ENCODE measurements at places on chromosomes 4 and X.

DNA sequence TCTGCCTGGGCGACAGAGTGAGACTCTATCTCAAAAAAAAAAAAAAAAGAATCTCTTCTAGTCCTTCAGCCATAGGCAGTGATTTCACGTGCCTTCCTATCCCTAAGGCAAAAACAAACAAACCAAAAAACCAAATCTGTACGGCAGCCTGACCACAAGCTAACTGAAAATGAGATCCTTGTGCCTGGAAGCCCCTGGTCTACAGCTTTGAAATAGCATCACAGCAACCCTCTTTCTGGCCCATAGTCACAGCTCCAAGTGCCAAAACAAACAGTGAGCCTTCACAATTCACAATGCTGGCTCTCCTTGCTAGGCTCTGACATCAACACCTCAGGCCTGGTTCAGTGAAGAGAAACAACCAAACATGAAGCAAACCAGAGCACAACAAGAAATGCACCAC, 46.1 kb downstream of the TMEM150C start:
- DNase-seq = no peak

DNA sequence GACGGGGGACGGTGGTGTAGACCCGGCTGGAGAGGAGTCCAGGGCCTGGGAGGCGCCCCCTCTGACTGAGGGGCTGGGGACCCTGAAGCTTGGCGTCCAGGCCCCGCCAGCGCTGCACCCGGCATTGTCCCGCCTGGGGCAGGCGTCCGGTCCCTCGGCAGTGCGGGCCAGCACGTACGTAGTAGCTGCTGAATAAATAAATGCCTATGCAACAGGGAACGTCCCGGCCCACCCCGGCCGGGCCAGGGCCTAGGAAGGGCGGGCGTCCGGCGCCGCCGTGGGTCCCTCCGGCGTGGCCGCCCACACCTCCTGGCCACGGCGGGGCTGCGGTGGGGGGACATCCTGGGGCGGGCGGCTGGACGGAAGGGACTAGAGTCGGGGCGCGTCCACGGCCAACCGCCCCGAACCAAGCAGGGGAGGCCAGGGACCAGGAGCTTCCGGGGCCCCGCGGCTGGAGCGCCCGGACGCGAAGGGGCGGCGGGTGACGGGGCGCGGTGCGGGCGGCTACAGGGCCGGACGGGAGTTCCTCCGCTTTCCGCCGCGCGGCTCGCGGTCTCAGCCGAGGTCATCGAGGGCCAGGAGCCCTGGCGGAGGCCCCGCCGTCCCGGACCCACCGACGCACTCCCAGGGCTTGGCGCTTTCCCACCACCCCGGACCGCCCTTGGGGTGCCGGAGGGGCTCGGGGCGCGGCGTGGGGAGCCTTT, 886 bp upstream of the WWC2 start:
- DNase-seq = peak; percentile 63

GRCh38 chrX:64850371-64851082, 125.7 kb downstream of the ZC4H2 start:
- DNase-seq = peak; percentile 63

GRCh38 chr4:5469861-5470260, 238.5 kb downstream of the EVC2 start:
- no peak for DNase-seq

DNA sequence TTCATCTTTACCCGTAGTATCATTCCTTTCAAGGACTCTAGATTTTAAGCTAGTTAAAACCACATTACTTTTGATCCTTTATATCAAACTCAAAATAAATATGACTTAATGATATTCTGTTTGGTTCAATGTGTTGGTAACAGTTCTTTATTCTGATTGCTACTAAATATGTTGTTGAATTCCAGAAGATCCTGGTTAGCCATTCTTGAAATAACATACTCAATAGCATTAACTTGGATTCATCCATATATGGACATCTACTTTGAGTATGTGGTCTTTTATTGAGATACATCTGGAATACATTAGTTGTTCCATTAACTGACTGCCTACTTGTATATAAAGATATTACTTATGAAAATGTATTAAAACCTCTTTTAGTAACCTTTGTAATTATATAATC, 27.5 kb upstream of the PCDH18 start:
- no peak for DNase-seq

DNA sequence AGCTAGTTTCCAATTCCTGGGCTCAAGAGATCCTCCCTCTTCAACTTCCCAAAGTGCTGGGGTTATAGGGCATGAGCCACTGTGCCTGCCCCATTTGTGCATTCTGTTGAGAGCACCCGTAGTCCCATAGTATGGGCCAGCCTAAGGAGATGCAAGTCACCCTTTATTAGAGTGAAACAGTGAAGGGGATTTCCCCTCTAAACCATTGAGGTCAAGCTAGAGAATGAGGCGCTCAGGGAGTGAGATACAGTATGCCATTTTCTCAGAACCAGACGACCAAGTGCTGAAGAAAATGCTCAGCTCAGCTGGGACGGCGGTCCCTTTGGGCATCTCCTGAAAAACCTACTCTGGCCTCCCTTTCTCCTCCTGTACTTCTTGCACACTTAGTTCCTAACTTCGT, 18.7 kb downstream of the RNF4 start:
- no peak for DNase-seq

DNA sequence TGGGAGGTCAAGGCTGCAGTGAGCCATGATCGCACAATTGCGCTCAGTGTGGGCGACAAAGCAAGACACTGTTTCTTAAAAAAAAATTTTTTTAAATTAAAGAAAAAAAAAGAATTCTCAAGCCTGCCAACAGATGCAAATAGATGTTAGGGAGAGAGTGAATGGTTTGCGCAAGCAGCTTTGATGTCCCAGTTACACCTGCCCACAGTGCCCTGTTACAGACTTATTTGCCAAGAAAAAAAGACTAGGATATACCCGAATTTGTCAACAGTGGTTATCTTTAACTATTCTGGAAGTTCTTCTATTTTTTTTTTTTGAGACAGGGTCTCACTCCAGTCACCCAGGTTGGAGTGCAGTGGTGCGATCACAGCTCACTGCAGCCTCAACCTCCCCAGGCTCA, 44.3 kb upstream of the UGDH start:
- no peak for DNase-seq

DNA sequence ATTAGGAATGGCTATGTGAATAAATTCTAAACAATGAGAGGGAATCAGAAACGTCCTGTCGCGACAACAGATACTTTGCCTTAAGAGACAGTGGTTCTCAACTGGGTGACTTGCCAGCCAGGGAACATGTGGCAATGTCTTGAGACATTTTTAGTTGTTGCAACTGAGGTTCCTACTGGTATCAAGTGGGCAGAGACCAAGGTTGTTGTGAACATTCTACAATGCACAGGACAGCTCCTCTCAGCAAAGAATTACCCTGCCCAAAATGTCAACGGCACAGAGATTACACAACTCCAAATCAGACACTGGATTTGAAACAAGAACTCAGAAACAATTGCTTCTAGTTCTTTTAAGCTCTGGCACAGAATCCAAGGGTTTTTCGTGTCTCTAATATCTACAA, 128.6 kb downstream of the ARHGAP6 start:
- DNase-seq = no peak

- peak; percentile 87 for DNase-seq
These were observed 531 bp downstream of the ZNF141 start for GRCh38 chr4:337932-338758.

GRCh38 chrX:9196961-9197640, 163.2 kb upstream of the FAM9B start:
- DNase-seq = no peak

DNA sequence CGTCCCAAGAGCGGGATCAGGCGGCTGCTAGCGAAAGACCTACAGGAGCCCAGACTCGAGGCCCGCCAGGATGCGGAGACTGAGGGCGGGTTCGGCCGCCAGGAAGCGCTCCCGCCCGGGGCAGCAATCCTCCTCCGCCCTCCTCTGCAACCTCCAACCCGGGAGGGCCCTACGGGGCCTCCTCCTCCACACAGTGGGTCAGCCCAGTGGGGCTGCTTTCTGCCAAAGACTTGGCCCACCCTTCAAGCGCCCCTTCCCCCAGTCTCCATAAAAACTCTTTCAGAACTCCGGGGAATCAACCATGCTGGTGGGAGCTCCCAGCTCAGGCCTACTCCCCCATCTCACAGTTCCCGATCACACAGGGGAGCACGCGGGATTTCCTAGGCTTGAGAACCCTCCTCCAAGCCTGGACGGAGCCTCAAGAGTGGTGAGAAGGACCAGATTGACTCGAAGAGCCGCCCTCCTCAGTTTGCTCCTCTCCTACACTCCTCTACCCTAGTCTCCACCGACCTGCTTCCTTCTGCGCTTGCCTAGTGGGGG, 77.5 kb downstream of the RLIM start:
- DNase-seq = no peak

DNA sequence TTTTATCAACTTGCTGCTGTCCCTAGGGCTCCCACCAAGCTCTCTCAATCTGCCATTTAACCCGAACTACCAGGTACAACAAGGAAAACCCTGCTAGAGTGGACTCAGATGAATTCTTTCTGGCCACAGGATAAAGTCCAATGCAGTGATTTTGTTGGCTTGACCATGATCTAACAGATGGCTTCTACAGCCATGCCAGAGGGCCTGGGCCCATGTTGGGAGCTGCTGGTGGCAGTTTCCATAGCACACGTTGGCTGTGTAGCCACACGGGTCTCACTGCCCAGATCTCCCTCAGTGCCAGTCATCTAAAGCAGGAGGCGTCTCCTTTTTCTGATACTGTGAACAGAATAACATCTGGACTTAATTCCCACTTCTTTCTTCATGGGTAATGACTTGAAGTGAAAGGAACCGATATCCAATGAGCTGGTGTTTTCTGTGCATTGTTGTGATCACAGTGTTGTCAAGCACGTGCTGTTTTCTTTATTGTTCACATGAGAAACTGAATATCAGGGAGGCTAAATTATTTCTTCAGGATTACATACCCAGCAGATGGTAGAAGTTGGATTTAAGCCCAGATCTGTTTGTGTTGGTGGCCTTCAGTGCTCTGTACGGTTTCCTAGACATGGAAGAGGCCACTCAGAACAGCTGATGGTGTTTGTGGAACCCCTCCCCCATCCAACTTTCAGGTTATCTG, 85.2 kb upstream of the CLCN4 start:
- peak; percentile 32 for DNase-seq

DNA sequence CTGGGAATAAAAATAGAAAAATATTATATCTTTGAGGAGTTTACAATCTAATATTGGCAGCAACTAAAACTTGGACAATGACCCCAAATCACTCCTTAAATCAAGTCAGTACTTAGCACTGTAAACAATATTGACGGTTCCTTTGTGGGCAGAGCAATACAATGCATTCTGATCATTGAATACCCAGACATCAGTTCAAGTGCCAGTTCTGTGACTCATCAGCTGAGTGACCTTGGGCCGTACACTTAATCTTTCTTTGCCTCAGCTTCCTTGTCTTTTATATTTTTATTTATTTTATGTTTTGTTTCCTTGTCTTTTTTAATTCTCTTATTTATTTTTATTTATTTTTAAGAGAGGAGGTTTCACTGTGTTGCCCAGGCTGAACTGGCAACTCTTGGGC, 112.2 kb upstream of the ANXA3 start:
- DNase-seq = no peak

- DNase-seq = no peak
These were observed 31.4 kb downstream of the PPP1R2C start for GRCh38 chrX:42746606-42747005.

- no peak for DNase-seq
These were observed 5.0 kb upstream of the RP2 start for GRCh38 chrX:46831765-46832327.

DNA sequence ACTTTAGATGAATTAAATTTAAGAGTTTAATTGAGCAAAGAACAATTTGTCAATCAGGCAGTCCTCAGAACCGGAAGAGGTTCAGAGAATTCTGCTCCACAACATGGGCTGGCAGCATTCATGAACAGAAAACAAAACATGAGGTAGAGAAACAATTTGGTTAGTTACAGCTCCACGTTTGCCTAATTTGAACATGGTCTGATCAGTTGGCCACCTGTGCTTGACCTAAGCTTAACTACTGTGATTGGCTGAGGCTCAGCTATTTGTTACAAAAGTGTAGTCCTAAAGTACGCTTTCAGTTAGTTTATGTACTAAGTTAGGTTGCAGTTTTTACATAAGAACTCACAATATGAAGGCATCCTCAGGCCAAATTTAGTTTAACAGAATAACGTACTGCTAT, 258.6 kb downstream of the ADAM29 start:
- DNase-seq = no peak

DNA sequence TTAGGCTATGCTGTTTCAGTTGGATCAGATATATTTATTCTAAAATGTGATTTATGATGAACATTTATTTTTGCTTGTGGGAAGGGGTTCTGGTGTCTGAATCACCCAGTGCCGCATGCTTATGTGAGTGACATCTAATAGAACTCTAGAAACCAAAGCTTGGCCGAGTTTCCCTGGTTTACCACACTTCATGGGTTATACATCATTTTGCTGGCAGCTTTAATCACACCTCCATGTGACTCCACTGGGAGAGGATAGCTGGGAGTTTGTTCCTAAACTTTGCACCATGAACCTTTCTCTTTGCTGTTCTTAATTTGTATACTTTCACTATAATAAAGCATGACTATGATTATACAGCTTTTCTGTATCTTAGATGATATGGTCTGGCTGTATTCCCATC, 382.9 kb downstream of the INPP4B start:
- no peak for DNase-seq

DNA sequence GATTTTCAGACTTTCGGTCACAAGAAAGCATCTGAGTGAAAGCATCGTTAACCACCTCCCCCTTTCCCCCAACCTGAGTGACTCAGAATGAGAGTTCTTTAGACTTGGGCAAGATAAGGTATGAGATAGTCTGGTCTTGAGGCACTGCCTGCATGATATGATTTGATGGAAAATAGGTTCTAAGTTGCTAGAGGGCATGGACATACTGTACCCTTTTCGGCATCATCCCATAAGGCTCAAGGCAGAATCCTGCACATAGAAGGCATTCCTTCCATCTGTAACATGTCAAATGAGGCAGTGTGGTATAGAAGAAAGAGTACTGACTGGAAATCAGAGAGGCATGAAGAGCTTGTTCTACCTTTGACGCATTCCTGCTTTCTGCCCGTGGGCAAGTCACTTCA, 16.8 kb upstream of the AMOT start:
- no peak for DNase-seq

GRCh38 chrX:109199726-109200125, 282.2 kb downstream of the GUCY2F start:
- DNase-seq = no peak

DNA sequence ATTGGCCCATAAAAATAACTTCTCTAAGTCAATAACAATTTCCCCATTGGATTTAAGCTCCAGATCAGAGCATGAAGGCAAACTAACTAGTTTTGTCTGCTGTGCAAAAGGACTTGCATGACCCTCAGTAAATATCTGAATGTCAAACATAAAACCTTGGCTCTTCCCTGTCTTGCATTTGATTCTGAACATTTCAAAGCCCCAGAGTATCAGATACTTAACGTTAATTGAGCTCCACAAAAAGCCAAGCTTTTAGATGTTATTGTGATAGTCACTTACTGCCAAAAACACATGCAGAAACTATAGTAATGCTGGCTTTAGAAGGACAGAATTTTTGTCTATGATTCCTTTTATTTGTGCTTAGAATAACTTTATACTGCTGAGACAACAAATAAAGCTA, 664.2 kb downstream of the ADGRL3 start:
- no peak for DNase-seq

- DNase-seq = peak; percentile 48
These were observed 72.0 kb downstream of the MTMR1 start for GRCh38 chrX:150765237-150765636.
